ENCODE measurements at places on chromosomes 3 and 15.

- no peak for DNase-seq
These were observed 6.6 kb downstream of the TM6SF1 start for GRCh38 chr15:83113881-83114674.

DNA sequence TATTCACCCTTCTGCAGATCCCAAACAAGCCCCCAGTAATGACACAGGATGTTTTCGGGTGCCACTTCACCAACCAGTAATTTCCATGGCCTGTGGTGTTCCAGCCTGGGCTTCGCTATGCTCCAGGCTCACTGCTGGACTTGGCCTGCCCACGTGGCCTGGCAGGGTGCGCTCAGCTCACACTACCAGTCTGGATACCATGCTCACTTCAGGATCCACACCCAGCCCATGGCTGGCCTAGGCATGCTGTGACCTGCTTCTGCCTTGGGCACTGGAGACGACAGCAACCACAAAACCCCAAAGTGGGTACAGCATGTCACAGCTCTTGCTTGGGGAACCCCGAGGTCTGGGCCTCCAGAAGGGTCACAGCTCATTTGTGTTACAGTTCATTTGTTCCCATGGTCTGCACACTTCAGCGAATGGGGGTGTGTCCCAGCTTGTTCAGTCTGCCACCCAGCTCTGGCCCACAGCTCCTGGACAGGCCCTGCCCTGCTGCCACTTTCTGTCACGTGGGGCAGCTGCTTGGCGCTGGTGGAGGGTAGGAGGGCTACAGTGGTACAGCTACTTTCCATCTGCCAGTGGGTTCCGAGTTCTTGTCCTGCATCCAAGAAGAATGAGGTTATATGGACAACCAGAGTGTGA lies 650.8 kb downstream of the MCTP2 start:
- DNase-seq: no peak

GRCh38 chr15:101426761-101427333 lies 62.7 kb downstream of the PCSK6 start:
- no peak for DNase-seq

GRCh38 chr3:67000009-67000408 lies 1.9 kb downstream of the KBTBD8 start:
- peak; percentile 47 for DNase-seq

GRCh38 chr3:133527081-133527715 lies 46.3 kb upstream of the CDV3 start:
- DNase-seq: no peak

DNA sequence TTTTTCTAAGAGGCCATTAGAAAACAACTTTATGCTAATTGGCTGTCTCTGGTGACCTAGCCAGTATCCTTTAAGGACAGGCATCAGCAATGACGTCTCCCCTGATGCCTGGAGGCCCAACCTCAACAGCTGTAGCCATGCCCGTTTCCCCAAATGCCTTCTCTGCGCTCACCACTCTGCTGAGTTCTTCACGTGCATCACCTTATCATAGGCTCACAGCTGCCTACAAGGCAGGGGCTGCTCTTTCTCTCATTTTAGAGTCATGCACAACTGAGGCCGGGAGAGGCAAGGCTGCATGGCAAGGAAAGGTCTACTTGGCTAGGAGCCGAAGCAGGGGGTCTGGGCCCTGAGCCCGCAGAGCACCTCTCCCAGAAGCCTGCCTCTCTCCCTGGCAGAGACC lies 43.9 kb upstream of the SEC13 start:
- no peak for DNase-seq

All from MM.1S (cell line).